ENCODE measurements at places on chromosomes 6 and 20.

- DNase-seq = no peak
These were observed 243.8 kb downstream of the PLCB1 start for GRCh38 chr20:8375898-8376297.

- no peak for DNase-seq
These were observed 567 bp upstream of the CTCFL start for GRCh38 chr20:57525328-57526086.

DNA sequence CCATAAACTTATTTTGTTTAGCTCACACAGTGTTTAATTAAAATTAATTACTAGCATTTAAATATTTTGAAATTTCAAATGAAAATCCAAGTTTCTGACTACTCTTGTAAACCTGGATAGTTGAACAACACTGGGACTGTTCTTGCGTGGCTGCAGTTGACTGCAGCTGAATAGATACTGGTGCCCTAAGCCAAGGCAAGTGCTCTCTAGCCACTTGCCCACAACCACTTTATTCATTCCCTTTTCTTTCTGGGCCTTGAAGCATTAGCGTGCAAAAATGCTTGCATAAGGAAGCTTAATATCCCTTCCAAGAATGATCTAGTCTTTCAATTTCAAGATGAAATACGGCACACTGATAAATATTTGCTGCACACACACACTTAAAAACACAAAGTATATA, 676.0 kb upstream of the MARCKS start:
- no peak for DNase-seq

DNA sequence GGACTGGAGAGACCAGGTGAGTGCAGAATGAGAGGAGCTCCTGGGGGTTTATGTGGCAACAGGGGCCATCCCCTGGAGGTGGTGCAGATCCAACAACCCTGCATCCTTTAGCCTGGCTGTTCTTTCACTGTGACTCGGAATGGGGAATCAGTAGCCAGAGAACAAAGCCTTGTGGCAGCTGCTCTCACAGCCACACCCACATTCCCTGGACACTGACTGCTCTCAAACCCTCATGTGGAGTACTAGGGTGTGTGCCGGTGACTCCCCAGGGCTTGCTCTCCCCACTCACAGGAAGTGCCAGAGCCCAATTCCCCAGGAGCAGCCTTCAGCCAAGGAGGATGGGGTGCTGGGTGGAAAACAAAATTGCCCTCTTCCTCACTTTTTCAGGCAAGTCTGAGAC, 30.2 kb upstream of the GGTLC1 start:
- DNase-seq = no peak

GRCh38 chr20:39829256-39829655, 859.8 kb downstream of the MAFB start:
- DNase-seq = no peak

- no peak for DNase-seq
These were observed 28.3 kb downstream of the CDK5RAP1 start for GRCh38 chr20:33372993-33373441.

- no peak for DNase-seq
These were observed 114.2 kb downstream of the MAP3K7 start for GRCh38 chr6:90472716-90473115.

GRCh38 chr6:21942897-21943296, 349.3 kb downstream of the SOX4 start:
- DNase-seq = no peak

DNA sequence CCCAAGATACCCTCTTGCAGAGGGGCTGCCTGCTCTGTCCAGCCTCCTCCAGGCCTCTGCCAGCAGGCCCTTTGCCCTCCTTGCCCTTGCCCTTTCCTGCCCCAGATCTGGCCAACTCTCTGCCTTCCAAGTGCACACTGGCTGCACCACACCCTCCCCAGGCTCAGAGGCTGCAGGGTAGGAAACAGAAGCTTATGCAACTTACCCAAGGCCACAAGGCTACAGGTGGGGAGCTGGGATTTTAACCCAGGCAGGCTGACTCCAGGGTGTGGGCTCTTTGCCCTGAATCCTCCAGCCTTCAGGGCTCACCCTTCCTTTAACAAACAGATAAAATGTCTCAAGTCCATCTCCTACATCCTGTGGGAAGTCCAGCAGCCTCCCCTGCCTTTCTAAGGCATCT, 14.5 kb upstream of the TRAF3IP2 start:
- no peak for DNase-seq

GRCh38 chr6:109595998-109596397, 95.0 kb downstream of the AK9 start:
- DNase-seq = peak; percentile 2

DNA sequence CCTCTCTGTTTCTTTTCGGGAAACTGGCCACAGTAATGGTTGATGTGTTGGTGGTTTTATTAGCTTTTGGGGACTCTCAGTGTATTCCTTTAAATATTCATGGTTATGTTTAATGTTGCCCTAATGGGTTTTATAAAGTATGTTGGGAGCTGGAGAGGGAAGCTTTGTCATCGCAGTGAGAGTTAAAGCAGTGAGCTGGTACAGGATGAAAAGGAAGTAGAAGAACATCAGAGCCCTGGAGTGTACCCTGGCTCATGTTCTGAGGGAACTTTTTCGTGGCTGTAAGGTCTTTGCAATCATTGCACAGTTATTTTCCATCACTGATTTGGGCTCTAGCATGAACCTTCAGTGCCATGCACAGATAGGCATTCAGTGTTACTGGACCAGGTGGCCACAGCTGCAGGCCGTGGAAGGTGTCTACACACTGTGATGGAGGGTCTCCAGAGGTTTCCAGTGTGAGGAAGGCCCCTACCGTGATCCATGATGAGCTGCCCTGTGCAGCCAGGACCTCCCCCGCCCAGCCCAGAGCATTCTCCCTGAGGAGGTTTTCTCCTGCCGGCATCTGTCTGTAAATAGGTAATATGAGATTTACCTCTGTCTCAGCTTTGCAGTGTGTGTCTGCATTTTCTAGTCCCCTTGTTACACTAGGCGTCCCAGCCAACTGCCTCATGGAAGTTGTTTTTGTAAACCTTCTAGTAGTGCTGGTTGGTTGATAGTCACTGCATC, 22.4 kb upstream of the TMEM217 start:
- DNase-seq = no peak

- no peak for DNase-seq
These were observed 18.3 kb upstream of the FOXP4 start for GRCh38 chr6:41527721-41528408.

GRCh38 chr6:168583126-168583525, 142.1 kb downstream of the SMOC2 start:
- no peak for DNase-seq

DNA sequence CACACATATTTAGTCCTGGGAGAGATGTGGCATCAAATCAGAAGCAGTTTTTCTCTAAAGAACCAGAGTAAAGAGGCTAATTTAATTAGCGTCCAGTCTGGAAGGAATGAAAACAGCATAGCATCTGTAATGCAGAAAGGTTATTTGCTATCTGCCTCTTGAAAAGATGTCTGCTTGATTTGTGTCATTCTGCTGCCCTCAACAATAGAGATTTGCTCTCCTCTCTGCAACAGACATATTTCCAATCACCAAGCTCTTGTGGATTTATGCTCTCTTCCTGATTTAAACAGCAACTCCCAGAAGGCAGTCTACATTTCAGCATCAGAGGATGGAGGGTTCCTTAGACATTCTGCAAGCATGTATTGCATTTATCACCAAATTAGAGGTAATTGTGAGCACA, 53.5 kb upstream of the AKAP12 start:
- no peak for DNase-seq

DNA sequence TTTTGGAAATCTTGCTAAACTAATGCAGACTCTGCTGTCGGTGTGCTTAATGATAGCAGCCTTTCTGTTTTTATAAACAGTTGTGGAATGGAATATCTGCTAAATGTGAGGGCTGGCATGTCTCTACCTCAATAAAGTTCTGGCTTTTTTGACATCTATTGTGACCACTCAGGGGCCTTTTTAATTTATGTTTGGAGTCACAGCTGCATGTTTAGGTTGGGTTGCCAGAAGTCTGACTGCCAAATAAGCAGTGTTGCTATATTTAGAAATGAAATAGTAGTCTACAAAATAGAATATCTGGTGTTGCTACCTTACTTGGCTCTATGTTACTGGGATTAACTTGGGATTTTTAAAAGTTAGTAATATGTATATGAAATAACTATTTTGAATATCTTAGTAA, 125.1 kb upstream of the LOC128125822 start:
- DNase-seq = no peak

DNA sequence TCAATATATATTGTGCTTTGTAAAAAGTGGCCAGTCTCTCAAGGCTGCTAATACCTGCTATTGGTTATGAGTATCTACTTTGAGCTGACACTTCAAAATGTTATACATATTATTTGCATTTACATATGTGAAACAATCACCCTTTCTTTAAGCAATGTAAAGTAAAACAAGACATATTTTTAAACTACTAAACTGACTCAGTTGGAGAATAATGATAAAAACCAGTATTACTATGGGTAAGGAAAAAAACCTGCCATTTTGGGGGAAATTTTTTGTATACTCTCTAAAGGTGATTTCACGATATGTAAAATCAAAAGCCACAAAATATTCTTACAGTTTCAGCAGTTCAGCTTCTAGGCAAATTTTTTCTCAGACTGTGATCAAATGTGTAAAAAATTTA, 232.3 kb downstream of the PRL start:
- DNase-seq = no peak

GRCh38 chr6:28139860-28140543, 1.7 kb upstream of the ZKSCAN8 start:
- no peak for DNase-seq

GRCh38 chr6:19297880-19298279, 539.3 kb upstream of the ID4 start:
- DNase-seq = no peak

DNA sequence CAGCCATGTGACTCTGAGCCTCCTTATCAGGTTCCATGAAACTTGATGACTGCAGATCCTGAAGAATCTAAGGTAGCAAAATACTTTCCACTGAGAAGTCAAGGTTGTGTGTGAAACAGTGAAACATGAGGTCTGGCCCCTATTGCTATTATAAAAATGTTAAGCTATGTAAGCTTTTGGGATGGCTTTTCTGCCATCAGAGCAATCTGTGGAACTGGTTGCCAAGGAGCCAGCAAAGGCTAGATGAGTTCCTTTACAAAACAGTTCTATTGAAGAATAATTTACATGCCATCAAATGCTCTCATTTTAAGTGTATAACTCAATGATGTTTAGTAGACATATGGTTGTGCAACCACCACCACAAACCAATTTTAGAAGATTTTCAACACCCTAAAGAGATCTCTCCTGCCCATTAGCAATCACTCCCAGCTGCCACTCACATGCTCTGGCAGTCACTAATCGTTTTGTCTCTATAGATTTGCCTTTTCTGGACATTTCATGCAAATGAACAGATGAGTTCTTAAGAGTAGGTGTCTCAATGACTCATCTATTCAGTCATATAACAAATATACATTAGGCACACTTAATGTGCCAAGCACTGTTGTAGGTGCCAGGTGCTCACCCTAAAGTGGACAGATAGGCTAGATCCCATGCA, 19.9 kb upstream of the MEP1A start:
- no peak for DNase-seq

DNA sequence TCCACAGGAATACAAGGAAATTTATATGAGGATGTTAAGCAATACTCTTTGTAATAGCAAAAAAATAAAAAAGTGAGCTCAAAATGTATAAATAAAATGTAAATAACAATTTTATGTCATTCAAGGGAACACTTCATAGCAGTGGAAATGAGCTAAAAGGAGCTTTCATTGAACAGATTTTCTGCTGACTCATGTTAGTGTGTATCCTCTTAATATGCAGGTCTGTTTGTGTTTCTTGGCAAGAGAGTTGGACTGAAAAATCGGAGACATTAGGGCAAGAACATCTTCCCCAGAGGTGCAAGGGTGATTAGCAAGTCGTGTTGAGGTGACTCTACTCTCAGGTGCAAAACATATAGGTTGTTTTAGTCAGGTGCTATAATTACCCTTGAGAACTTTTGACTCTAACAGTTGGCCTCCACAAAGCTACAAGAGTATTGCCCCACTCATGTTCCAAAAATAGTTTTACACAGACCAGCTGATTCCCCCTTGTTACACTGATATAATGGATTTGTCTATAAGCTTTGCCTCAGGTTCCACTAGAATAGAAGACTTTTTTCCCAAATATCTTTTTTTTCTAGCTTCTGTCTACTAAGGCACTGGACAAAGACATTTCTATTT, 702.9 kb downstream of the TENT5A start:
- DNase-seq = no peak

GRCh38 chr6:37257634-37258404, at the start of the genes TBC1D22B and TMEM217:
TSS of gene TBC1D22B (plus strand) at chr6:37257772. CDS start at chr6:37257918, 146 bp downstream.
TSS of gene TMEM217 (minus strand) at chr6:37258144. CDS start at chr6:37219030, 39,114 bp downstream.
- DNase-seq = peak; percentile 97

GRCh38 chr6:125789167-125789566, 1.6 kb upstream of the NCOA7 start:
- DNase-seq = no peak

DNA sequence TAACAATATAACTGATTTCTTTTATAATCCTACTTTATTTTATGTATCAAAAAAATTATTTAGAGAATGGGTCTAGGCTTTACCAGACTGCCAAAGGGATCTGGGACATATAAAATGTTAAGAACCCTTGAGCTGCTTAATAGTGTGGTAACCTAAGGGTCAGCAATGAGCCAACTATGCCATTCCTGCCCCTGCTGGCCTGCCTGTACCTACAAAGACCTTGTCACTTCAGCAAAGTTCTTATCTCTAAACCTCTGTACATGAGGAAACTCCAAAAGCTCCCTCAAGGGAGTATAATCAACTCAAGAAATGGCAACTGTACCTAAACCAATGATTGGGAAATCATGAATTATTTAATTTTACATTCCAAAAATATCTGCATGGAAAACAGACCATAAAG, 266.9 kb downstream of the PKHD1 start:
- DNase-seq = no peak

DNA sequence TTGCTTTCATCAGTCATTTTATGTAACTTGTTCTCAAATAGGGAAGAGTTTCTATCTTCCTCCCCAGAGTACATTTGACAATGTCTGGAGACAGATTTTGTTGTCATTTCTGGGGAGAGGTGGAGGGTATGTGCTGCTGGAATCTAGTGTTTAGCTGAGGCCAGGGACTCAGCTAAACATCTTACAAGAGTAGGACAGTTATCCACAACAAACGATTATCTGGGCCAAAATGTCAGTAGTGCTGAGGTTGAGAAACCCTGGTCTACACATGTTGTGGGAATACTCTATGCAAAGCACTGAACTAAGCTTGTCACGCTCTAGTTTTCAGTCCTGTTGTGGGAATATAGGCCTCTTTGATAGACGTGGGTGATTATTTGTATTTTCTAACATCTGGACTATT, 171.4 kb downstream of the CD109 start:
- DNase-seq = no peak

DNA sequence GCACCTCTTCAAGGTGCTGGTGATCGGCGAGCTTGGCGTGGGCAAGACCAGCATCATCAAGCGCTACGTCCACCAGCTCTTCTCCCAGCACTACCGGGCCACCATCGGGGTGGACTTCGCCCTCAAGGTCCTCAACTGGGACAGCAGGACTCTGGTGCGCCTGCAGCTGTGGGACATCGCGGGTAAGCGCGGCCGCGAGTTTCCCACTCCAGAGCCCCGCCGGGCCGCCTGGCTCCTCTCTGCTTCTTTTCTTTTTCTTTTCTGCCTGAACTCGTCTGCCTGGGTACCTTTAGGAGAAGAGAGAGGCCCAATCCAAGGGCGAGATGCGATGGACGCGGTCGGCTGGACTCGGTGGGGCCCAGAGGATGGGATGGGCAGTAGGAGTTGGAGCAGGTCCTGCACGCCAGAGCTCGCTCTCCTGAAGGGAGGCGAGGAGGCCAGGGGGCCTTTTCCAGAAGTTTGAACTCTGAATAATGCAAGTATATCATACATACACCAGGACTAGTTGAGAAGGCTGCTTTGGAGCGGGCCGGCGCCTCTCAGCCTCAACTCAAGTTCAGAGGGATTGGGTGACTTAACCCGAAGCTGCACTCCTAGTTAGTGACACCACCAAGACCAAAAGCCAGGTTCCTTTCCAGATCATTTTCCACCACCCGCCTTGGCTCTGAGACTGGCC, 445 bp downstream of the RAB32 start:
- DNase-seq = no peak
